Breast epithelium (tissue), 4 donors: ENCODE measurements at places on chromosomes 11 and 22. TPM values are rescaled to one million over a fixed set of nuclear protein-coding genes. Genes with fewer than 3 reads are reported as not detected.

Gene OR52H1
- total RNA-seq, result 2.0 TPM

Gene SLC15A3
- total RNA-seq, result 8.8 TPM

Gene RIBC2
- 2.0 TPM for total RNA-seq

Gene HEPACAM
- 6.1 TPM for total RNA-seq

Gene SLC22A6
- total RNA-seq, result not detected

Gene PTPRCAP
- 2.1 TPM for total RNA-seq

Gene TRIM51G
- total RNA-seq, result not detected

Gene OR51G1
- total RNA-seq, result not detected

Gene SLC37A2
- 3.9 TPM for total RNA-seq

Gene RFPL1
- not detected for total RNA-seq
